ENCODE measurements at places on chromosomes 3 and 15.

DNA sequence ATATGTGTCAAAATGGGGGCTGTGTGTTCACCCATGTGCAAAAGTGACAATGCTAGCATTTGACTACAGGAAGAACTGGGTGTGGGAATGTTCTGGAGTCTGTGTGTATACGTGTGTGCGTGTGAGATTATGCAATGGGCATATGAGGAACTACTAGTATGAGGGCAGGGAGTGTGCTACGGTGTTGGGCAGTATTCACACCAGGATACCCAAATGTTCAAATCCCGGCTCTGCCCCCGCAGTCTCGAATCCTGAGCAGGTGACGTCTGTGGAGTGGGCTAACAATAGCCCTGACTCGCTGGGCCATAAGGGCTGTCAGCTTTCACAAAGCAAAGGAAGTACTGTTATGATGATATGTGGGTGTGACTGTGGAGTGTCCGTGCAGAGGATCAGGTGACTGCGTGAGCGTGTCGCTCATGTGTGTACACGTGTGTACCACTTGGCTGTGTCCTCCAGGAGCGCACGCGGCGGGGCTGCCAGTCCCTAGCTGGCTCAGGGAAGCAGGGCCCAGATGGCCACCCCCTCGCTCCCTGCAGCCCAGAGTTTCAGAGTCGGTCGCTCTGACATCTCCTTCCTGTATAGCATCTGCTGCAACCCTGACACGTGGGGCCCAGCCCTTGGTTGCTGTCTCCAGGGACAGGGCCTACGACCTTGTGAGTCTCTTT, 27.2 kb downstream of the IQSEC1 start:
- DNase-seq = peak; percentile 62

DNA sequence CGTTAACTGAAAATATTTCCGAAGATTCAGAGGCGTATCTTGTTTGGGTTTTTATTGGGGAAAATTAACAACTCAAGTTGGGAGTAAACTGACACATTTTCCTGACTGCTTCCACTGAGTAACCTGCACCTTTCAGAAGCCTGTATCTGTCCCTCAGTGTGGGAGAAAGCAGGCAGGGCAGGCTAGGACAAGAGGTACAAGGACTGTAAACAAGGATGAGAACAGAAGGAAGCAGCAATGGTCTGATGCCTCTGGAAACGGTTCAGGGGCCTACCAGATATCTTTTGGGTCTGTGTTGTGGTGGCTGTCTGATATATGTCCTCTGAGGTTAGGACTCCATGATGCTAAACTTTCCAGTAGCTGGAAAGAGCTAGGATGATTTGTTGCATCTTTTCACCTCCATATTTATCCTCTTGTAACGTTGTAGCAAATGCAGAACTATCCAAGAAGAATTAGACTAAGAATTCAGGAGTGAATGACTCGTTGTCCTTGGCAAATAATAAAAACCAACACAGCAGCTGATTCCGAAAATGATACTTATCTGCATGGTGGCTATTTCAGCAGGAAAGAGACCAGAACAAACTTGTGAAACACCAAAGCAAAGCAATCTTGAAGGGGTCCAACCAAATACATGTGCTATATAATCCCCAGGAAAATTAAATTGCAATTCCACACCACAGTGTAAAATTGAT, 195.9 kb upstream of the ICE2 start:
- DNase-seq = no peak

GRCh38 chr3:20424086-20424485, 238.1 kb upstream of the SGO1 start:
- no peak for DNase-seq

GRCh38 chr3:106168962-106169750, 300.3 kb upstream of the CBLB start:
- DNase-seq = no peak

GRCh38 chr15:98842973-98843285, 164.7 kb downstream of the PGPEP1L start:
- peak; percentile 24 for DNase-seq

GRCh38 chr3:40623567-40623966, 98.8 kb downstream of the ZNF621 start:
- DNase-seq = peak; percentile 72

DNA sequence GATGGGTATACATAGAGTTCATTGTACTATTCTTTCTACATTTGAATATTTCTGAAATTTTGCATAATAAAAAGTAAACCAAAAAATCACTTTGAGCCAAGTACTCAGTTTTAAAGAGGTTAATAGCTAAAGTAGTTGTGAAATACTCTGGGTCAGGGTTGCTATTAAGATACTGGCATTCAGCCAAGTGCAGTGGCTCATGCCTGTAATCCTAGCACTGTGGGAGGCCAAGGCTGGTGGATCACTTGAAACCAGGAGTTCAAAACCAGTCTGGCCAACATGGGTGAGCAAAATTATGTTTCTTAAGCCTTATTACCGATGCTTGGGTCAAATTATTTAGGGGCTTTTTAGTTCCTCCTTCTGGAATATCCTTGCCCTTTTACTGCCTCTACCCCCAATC, 122.0 kb upstream of the MELTF start:
- peak; percentile 71 for DNase-seq

DNA sequence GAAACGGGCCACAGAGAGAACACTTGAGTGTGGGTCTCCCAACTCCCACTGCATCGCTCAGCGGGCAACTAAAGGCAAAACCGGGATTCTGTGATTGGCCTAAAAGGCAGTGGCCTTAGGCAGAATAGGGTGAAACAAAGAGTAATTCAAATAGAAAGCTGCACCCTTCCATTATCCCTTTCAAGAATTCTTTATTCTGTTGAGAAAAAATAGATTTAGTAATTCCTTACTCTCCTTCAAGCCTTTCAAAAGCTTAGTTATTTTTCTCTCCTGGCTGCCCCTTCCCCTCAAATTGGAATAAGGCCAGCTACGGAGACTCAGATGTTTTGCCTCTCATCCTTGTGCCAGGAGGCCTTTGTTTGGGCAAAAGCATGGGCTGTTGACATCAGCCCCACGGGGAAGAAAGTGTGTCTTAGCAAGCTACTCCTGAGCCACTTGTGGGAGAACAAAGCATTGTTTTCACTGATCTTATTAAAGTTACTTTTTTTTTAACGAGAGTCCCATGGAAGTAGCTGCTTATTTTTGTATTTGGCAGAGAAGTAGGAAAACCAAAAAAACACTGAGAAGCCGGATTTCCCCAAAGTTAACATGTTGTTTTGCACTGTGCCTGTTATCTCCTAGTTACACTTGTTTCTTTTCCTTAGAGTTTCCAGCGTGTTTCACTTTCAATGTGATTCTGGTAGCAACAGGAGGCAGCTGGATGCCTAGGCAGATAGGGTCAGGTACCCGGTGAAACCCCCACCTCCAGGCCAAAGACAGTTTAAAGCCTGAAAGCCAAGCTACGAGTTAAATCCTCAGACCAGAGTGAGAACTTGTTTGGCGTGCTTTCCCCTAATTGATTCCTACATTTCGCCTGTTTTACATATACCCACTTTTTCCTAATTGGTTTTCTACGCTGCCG, 2.2 kb downstream of the ST6GAL1 start:
- DNase-seq = peak; percentile 24

GRCh38 chr3:43477600-43477999, 144.2 kb downstream of the ANO10 start:
- DNase-seq = no peak

- DNase-seq = no peak
Observed at GRCh38 chr3:86937306-86937791, 53.6 kb downstream of the VGLL3 start.
